Epithelial cell of esophagus (primary cell): ENCODE measurements at places on chromosomes 2 and 18.

DNA sequence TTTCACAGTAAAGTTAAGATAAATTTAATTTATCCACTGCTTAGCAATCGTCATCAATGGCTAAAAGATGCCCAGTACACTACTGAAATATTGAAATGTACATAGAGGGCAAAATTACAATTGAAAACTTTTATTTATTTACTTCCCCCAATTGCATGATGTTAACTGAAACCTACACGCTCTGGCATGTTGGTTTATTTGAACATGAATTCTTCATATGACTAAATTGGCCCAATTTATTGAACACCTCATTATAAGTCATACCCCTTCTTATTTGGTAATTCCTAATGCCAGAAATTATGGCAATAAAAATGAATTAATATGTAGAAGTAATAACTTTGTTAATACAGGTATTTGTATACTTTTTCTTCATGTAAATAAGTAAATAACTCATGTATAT, 183.0 kb upstream of the ZC3H15 start:
- DNase-seq: peak; percentile 83

DNA sequence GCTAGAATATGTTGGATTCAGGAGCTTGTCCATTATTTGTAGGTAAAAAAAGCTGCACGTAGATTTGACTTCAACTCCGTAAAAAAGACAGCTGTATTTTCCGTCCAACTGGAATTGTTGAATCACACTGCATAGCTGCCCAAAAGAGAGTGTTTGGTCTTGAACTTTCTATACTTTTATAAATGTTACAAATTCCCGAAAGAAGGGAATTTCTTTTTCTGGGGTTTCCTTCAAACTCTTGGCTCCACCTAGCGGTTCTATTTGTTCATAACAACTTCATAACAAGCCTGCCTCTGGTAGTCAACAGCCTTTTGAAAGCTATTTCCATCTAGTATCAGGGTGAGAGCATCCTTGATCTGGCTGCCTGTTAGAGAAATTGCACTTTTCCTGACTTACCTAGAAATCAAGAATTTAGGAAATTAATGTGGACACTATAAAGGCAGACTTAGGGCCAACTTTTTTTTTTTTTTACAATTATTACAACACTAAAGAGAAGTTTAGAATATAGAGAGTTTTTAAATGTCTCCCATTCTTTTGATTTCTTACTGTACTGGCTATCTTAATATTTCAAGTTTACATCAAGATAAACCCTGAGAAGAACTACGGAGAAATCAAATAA, 48.1 kb downstream of the TMEM185B start:
- peak; percentile 73 for DNase-seq

DNA sequence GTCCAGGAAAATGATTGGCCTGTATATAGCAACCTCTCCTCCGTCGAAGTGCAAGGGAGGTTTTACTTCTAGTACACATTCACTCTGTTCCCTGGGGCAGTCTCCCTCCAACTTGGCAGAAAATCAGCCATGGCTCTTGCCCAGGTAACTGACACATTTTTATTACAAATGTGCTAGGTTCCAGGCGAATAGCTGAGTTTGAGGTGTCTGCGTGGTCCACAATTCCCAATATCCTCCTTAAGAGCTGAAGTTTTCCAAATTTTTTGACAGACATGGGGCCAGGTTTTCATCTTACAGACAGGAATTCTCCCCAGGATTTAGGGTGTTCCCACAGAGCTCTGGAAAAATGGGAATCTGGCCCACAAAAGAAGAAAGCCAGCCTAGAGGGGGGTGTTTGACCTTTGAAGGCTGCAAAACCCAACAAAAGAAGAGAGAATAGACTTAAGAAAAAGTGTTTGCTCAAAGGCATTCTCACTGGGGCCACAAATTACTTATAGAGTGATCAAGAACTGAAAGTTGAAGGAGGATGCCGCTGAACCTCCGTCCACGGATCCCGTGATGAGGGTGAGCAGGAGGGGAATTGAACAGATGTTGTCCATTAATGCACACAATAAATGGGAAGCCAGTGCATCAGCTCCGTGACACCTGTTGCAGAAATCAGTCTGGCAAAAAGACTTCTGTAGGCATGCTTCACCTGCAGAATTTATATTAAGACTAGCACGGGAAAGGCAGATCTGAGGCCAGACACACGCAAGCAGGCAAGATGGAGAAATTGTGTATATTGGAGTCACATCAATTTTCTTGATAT, 242.3 kb upstream of the COPS8 start:
- no peak for DNase-seq

GRCh38 chr2:134657650-134658250, 61.0 kb downstream of the TMEM163 start:
- DNase-seq: no peak
